ENCODE measurements at places on chromosomes 1 and 21.

DNA sequence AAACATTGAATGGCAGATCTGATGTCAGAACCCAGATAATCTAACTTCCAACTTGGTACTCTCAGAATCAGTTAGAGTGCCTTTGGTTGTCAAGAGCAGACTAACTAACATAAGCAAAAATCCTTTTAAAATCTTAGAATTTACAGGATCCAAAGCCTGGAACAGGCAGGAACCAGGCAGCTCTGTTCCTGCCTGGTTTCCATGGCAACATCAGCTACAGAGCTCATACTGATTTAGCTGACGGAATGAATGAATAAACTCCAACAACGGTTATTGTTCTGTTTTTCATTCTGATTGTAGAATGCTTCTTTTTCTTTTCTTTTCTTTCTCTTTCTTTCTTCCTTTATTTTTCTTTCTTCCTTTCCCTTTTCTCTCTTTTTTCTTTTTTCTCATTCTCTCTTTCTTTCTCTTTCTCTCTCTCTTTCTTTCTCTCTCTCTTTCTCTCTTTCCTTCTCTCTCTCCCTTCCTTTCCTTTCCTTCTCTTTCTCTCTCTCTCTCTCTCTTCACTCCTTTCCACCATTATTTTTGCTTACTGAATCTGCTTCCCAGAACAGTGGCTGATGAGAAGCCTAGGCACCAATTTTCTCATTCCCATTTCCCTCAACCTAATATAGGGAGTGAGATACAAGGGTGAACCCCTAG is 121.6 kb downstream of the RGS7 start:
- DNase-seq: no peak

DNA sequence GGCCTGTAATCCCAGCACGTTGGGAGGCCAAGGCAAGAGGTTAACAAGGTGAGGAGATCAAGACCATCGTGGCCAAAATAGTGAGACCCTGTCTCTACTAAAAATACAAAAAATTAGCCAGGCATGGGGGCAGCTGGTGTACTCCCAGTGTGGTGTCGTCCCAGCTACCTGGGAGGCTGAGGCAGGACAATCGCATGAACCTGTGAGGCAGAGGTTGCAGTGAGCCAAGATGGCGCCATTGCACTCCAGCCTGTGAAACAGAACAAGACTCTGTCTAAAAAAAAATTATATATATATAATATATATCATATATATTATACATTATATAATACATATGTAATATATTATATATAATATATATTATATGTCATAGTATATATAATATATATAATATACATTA is 249.2 kb upstream of the TPTE start:
- no peak for DNase-seq

GRCh38 chr1:38589036-38589435 is 270.5 kb downstream of the RRAGC start:
- DNase-seq: no peak

DNA sequence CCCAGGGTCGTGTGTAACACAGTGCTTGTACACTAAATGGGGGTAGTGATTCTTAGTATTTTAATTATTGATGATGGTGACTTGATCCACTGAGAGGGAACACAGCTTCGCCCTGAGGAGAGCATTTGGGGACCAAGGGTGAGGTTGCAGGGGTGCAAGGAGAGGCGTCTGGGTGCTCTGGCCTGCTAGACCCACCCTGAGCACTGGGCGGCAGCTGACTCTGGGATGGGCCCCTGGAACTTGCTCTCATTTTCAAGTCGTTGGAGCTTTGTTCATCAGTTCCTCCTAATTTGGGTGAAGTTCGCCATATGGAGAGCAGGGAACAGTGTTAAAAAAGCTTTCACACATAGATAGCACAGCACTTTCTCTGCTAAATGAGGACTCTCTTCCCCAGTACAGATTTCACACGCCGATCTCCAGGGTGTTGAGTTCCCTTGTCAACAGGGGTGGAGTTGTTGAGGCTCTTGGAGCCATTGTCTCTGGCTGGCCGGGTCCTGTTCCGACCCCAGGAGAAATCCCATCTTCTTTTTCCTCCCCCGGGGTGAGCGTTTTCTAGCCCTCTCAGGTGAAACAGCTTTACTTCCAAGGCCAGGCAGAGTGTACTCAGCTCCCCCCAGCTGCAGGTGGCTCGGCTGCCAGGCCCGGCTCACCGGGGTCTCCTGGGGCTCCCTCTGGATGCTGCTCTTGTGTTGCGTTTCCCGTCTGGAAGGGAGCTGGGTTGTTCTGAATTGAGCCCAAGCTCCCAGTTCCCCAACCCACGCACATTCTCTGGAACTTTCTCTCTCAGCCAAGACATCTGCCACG is 367.4 kb downstream of the RPS6KC1 start:
- DNase-seq: no peak

DNA sequence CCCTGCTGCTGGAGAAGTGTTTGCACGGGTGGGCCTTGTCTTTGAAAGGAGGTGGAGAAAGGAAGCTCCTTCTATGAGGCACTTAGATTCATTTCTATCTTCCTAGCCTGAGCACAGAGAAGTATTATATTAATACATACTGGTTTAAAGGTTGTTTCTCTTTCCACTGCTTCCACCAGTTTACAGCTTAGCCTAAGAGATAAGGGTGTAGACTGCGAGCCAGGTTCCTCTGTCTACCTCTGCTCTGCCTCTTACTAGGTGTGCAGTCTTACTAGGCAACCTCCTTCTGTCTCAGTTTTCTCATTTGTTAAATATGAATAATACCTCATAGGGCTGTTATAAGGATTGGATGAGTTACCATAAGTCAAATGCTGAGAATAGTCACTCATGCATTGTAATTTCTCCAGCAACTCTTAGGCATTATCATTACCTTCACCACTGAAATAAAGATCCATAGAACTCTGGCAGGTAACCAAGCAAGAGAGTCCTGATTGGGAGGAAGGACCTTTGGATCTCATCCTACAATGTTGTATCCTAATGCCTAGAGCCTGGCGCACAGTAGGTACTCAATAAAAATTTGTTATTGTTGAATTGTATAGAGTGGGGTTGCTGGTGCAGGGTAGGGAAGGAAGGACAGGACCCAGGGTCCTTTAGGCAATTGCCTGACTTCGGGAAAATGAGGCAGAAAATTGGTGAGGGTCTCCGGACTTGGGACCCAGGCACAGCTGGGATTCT is 95.1 kb downstream of the TBX19 start:
- no peak for DNase-seq

DNA sequence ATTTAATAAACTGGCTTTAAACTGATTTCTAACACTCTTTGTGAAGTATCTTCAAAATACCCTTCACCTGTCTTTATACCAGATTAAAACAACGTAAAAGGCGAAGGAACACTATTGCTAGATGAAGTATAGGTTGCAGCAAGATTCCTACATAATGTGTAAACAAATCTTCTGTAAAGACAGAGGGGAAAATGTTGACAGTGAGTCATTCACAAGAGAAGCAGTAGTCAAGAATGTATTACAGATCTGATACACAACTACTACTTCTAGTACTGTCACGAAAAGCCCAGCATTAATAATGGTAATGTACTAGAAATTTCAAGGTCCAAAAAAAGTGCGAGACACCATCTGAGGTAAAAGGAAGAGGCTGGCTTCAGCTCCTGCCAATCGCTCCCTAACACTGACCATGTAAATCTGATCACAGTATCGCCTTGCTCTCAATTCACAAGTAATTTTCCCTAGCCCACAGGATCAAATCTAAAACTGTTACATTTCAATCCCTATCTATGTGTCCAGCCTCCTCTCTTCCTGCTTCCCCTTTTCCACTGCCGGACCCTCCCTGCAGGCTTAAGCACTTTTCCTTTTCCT is 290.4 kb downstream of the AKT3 start:
- DNase-seq: no peak

DNA sequence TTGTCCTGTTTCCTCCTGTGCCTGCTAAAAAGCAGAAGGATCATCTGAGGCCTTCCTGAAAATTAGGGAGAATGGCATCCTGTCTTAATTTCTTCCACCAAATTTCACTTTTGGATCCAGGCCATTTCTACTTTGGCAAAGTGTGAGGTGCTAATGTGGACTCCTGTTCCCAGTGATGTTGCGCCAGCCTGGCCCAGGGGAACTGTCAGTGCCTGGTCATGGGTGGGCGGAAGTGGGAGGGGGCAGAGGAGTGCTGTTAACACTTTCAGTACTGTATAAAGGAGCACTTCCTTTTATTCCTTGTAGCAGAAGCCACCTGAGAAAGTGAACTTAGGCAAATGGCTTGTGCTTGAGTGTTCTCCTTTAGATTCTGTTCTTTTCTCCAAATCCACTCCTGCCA is 19.9 kb downstream of the ELAPOR1 start:
- no peak for DNase-seq

DNA sequence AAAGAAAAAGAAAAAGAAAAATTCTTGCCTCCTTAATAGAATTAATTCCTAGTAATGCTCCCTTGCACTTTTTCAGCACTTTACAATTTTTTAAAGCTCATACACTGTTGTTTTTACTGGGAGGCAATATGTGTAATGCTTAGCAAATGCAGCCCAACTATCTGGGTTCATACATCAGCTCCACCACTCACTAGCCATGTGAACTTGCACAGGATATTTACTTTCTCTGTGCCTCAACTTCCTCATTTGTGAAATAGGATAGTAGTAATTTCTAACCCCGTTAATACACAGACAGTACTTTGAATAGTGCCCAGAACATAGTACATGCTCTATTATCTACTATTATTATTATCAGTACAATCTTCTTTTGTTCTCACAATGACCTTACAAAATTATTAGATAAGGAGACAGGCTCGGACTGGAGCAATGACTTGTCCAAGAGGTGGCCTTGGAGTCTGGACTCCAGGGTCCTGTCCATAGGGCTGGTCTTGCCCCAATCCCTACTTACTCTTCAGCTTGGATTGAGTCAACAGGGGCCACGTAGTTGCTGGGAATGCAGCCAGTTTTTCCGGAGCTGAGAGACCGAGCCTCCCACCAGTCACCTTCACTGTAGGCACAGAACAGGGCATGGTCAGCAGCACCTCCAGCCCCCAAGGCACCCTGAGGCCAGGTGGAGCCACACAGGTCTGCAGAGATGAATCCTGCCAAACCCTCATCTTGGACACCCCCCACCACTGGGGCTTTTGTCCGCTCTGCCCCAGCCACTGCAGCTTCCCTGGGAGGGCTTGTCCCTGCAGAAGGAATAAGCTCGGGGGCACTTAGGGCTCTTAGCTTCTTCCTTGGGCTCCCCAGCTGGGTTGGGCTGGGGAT is 13.7 kb downstream of the FGR start:
- DNase-seq: no peak

DNA sequence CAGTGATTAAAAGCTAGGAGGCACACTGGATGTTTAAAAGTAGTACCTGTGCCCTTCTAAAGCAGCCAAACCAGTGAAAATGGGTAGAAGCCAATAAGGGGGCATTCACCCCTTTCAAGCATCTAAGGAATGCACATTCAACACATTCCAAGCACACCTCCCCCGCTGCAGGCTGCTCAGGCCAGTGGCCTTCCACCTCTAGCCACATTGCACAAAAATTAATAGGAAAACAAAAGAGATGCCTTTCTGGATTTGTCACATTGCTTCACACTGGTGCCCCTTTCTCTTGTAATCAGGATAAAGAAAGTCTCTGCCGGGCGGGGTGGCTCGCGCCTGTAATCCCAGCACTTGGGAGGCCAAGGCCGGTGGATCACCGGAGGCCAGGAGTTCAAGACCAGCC is 834.0 kb downstream of the USP25 start:
- no peak for DNase-seq

DNA sequence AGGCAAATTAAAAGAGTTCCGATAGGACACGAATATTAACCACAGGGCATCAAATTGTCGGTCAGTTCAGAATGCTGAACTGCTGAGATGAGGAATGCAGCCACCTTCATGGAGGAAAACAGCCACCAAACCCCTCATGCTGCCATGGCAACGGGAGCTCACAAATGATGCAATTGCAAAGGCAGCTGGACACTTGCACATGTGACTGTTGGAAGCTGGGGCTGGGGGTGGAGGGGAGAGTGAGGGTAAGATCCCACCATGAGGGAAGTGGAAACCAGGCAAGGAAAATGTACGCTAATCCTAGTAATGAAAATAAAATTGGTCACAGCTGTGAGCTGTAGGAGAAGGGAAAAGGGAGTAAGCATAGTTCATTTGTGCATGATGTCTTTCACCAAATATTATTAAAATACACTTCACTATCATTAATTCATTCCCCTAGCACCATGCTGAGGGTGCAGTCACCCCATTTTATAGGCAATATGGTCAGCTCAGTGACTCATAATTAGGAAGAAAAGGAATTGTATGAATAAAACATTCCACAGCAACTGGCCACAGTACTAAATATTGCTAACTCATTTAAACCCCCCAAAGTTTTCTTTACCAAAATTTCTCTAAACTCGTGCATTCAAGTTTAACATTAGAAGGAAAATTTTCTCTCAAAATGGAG is 15.3 kb downstream of the BECN2 start:
- no peak for DNase-seq

GRCh38 chr1:64327119-64327518 is 123.7 kb downstream of the UBE2U start:
- no peak for DNase-seq

GRCh38 chr1:150622303-150622975 is 7.0 kb downstream of the ENSA start:
- DNase-seq: no peak

- DNase-seq: no peak
Measured at GRCh38 chr1:236851871-236852270, 56.8 kb downstream of the MTR start.

GRCh38 chr1:29901624-29902325 is 665.5 kb downstream of the PTPRU start:
- DNase-seq: no peak

DNA sequence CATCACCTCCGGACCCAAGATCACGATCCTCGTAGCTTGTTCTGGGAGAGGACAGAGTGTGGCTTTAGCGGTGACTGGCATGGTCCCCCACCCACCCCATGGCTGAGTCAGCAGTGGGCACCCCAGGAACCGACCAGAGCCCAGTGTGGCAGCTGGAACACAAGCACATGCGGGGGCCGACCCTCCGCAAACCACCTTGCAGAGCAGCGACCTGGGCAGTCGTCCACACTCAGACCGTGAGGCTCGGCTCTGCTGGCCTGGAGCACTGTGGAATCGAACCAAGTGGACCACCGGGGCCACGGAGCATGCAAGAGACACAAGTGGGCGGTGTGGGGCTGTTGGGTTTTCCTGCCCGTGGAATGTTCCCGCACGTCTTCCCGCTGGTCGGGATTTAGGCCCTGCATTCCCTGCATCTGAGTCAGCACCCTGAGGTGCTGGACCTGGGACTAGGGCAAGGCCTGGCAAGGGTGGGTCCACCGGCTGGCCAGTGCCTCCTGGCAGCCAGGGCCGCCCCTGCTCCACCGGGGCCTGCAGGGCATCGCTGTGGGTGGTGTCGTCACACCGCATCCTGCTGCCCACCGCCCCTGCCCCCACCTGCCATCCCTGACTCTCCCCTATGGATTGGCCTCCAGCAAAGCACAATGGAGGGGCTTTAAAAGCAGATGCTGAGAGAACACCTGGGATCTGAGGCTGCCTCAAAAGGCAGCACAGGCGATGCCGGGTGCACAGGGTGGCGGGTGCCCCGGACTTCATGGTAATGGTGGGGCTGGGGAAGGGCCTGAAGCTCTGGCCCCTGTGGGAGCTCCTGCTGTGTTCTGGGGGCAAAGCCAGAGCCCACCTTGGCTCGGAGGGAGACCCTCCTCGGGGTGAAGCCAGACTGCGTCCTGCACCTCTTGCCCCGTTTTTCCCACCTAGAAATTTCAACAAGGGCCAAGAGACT is 18.5 kb downstream of the MORN1 start:
- DNase-seq: no peak

Data from C1 segment of cervical spinal cord (tissue), 14 donors.